Fibroblast of skin of scalp (primary cell): ENCODE measurements at places on chromosomes 7 and 10.

- peak; percentile 65 for DNase-seq
Measured at GRCh38 chr7:120554960-120555571, 282.1 kb downstream of the KCND2 start.

DNA sequence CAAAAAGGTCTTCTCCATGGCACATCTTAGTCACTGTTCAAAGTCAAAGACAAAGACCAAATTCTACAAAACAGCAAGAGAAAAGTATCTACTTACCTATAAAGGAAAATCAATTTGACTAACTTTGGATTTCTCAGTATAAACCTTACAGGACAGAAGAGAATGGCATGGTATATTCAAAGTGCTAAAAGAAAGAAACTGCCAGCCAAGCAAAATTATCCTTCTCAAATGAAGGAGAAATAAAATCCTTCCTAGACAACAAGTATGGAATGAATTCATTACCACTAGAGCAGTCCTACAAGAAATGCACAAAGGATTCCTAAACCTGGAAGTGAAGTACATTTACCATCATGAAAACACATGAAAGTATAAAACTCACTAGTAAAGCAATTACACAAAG, 235.5 kb downstream of the STK31 start:
- DNase-seq: no peak

DNA sequence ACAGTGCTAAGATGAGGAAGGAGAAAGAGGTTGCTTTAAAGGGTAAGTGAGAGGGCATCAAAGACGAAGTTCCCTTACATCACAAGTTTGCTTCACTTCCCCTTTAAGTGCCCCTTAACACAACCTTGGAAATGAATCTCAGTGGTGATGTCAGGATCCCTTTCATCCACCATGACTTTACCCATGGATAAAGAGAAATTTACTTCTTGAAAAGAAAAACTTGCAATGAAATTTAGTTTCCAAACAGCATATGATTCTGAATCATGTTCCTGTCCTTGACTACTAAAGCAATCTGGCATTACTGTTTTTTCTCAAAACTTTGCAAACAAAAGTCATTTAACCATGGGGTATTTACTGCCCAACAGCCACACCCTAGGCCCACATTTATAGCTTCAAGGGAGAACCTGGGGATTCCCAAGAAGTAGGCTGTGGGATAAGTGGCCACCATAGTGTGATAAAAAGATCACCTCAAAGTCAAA, 135.9 kb downstream of the ITGB8 start:
- no peak for DNase-seq

DNA sequence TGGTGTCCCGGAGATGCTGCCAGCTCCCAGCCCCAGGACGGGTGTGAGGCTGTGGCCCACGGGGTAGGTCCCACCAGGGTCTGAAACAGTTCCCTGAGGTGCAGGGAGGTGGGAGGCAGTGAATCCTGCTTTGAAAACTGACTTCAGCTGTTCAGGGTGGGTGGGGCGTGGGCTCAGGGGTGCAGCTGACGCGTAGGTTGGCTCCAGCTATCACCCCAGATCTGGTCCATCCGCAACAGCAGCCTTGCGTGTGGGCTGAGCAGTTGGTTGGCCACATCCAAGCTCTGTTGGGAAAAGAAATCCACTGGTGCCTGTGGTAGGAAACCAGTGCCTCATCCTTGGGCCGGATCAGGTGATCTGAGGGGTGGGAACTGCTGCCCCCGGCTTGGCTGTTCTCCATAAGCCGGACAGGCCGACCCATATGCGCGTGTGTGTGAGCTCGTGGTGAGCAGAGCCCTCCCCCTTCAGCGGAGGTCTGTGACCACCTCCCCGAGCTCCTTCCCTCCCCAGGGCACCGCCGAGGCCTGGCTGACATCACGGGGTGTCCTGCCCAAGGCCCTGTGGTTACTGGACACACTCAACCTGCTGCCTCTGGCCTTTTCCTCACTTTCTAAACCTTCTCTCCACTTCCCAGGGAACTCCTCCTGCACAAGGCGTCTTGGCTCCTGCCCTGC, 15.4 kb upstream of the FAM20C start:
- DNase-seq: no peak

DNA sequence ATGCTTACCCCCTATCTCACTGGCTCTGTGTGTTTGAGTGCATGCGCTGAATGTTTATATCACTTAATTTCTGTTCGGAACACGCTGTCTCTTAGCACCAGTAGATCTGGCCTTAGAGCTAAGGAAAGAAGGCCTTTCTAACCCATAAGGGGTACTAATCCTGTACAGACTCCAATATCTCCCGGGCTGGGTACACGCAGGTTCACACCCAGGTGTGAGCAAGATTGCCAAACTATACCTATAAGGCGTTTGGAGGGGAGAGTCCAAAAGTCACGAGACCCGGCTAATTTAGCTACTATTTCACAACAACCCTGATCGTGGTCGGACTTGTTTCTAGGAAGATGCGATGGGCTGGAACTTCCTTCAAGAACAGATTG, 727 bp upstream of the PDSS1 start:
- no peak for DNase-seq

- no peak for DNase-seq
Measured at GRCh38 chr10:26488344-26488743, 50.2 kb downstream of the APBB1IP start.

GRCh38 chr10:82477776-82478175, 602.8 kb downstream of the NRG3 start:
- DNase-seq: no peak

DNA sequence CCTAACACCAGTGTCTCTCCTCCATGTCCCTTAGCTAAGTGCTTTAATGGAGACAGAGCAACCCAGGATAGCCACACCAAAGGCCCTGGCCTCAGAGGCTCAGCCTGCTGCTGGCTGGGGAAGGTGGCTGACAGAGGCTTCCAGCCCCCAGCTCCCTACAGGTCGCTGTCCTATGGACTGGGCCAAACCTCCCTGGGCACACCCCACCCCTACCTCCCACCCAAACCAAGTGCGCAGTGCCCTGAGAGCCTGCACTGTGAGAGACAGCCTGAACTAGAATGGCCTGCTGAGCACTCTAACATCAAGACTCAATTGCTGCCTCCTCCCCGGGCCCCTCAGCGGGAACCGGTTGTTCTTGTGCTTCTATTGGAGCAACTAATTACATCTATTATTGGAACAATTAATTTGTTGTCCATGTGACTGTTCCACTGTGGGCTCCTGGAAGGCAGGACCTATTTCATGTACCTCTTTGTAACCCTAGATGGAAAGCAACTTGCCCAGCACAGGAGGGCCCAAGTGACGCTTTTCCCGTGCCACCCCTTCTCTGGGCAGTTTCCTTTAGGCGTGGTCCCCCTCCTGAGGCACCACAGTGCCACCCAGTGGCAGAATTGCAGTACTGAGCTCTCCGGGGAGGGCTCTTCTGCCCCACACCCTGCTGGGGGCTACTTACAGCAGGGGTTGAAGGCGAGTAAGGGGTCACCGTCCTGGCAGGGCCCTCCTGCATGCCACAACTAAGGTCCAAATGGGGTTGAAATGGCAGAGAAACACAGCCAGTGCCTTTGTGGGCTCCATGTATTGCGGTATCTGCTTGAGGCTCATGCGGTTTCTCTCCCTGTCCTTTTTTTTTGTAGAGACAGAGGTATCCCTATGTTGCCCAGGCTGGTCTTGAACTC, 63.7 kb upstream of the WAPL start:
- peak; percentile 74 for DNase-seq

- DNase-seq: peak; percentile 75
Measured at GRCh38 chr7:106329971-106330733, 45.4 kb upstream of the NAMPT start.

DNA sequence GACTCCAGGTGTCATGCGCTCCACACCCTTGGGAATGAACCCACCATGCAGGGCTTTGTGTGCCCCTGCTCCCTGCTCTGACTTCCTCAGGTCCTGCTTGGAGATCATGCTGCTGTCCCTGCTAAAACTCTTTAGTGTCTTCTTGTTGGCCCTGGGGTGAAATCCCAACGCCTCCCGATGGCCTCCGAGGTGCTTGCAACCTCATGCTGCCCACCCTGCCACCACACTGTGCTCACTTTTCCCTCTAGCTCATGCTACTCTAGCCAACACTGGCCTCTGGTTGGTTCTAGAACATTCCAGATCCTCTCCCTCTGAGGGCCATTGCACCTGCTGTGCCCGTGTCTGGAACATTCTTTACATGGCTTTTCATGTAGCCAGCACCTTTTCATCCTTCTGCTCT, 227.7 kb downstream of the ADAM12 start:
- no peak for DNase-seq

DNA sequence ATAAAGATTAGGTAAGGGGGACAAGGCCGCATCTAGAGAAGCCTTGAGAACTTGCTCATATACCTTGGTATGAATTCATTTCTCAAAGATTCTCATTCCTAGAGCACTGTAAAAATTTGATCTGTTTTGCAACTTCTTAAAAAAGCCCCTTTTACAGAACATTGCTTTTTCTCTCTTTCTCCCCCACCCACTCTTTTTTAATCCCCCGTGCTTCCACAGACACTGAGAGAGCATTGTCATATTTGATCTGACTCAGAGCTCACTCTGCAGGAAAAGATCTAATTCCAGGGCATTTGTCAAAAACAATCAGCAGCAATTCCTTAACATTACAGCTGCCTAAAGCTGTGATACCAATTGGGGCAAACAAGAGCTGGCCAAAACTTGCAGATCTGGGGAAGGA, 92.0 kb downstream of the ARHGAP22 start:
- DNase-seq: no peak
